ENCODE measurements at places on chromosomes 12 and 14. TPM values are rescaled to one million over a fixed set of nuclear protein-coding genes. Genes with fewer than 3 reads are reported as not detected.

- peak; percentile 23 for DNase-seq
These were observed 28.2 kb downstream of the GALNT16 start for GRCh38 chr14:69288011-69288771.

DNA sequence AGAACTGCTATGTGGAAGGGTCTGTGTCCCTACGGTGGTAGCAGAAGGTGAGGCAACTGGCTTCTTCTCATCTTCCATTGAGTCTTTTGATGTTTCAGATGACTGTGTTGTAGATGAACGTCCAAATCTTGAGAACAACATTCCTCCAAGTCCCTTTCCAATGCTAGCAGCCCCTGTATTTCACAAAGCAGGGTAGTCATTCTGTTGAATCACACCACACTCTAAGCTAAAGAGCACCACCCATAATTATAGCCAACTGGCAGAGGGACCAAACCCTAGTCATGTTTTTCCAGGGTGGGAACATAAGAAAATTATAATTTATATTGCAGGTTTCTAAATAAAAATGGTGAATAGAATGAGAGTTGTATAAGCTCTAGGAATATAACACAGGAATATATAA lies 98.7 kb downstream of the DDHD1 start:
- DNase-seq = peak; percentile 40

GRCh38 chr12:90770861-90771260 lies 184.1 kb downstream of the CCER1 start:
- DNase-seq = no peak

KLRK1 gene
- total RNA-seq = not detected

NXPH4 gene
- total RNA-seq = 5.0 TPM

PAX9 gene
- total RNA-seq = 0.24 TPM

DNA sequence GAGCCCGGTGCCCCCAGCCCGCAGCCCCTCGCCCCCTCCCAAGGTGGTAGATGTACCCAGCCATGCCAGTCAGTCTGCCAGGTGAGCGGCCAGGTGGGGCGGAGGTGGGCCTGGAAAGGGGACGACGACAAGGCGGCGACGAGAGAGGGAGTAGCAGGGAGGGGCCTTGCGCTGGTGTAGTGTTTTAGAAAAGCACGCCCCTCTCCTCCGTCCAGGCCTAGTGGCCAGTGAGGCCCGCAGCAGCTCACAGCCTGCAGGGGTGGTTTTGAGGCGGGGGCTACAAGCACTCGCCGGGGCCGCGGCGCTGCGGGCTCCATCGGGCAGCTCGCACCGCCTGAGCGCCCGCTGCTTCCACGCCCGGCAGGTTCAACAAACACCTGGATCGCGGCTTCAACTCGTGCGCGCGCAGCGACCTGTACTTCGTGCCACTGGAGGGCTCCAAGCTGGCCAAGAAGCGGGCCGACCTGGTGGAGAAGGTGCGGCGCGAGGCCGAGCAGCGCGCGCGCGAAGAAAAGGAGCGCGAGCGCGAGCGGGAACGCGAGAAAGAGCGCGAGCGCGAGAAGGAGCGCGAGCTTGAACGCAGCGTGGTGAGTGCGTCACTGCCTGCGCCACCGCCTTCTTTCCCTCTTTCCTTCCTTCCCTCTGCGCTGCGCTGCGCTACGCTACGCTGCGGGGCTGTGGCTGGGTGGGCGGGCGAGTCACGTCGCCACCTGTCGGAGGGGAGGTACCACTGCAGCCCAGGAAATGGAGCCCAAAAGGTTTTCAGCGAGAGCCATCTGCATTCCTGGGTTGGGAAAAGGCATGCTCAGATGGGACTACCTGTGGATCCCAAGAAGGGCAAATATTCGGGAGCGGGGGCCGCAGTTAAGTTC lies 5.9 kb upstream of the RNU7-1 start:
- peak; percentile 90 for DNase-seq

DNA sequence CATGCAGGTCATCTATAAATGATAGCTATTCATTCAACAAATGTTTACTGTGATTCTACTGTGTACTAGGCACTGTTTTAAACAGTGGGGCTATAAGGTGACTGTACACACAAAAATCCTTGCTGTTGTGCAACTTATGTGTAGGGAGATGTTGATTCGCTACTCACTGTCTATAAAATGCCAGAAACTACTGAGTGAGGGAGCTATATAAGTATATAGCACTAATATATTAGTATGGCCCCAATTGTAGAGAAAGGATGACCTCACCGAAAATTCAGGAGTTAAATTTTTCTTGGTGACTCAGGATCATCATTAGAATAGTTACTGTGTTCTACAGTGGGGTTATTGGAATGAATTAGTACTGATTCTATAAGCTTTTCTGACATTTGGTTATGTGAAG lies 117.4 kb downstream of the TGFB3 start:
- DNase-seq = peak; percentile 87

GRCh38 chr12:88241862-88242570 lies 99.9 kb downstream of the TMTC3 start:
- peak; percentile 93 for DNase-seq

- no peak for DNase-seq
These were observed 1.5 kb downstream of the PTPRB start for GRCh38 chr12:70635755-70636154.

- no peak for DNase-seq
These were observed 253.2 kb downstream of the BMP4 start for GRCh38 chr14:53703457-53703856.

- no peak for DNase-seq
These were observed 23.6 kb upstream of the TCL1B start for GRCh38 chr14:95662376-95663186.

DNA sequence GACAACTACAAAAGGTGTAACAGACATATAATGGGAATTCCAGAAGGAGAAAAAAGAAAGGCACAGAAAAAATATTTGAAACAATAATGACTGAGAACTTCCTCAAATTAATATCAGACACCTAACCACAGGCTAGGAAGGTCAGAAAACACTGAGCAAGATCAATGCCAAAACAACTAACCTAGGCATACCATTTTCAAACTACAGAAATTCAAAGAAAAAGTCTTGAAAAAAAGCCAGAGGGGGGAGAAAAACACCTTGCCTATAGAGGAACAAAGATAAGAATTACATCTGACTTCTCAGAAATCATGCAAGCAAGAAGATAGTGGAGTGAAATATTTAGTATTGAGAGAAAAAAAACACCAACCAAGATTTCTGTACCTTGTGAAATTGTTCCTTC lies 77.8 kb downstream of the RIN3 start:
- DNase-seq = no peak

NFE2 gene
- total RNA-seq = 0.37 TPM

DNA sequence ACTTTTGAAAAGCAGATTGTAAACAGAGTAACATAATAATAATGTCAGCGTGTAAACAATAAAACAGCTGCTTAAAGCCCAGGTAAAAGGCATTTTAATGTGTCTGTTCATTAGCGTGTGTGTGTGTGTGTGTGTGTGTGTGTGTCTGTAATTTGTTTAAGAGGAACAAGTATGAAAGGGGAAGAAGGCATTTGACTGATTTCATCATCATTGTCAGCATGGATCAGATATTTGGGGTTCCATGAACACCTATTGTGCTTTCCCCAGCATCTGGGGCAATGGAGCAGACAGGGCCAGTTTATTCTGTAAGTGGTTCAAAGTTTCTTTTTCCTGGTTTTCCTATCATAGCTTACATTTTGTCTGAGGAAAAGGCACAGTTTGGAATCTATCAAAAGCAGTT lies 28.9 kb downstream of the SLC25A21 start:
- no peak for DNase-seq

SLC6A13 gene
- not detected for total RNA-seq

GRCh38 chr12:67449591-67450052 lies 180.5 kb downstream of the CAND1 start:
- no peak for DNase-seq
